Breast epithelium (tissue), 4 donors: ENCODE measurements at places on chromosomes 3 and 15.

- no peak for DNase-seq
These were observed 46.4 kb downstream of the DRD3 start for GRCh38 chr3:114132500-114132899.

- no peak for DNase-seq
These were observed 9.7 kb upstream of the SCAANT1 start for GRCh38 chr3:63921741-63922482.

DNA sequence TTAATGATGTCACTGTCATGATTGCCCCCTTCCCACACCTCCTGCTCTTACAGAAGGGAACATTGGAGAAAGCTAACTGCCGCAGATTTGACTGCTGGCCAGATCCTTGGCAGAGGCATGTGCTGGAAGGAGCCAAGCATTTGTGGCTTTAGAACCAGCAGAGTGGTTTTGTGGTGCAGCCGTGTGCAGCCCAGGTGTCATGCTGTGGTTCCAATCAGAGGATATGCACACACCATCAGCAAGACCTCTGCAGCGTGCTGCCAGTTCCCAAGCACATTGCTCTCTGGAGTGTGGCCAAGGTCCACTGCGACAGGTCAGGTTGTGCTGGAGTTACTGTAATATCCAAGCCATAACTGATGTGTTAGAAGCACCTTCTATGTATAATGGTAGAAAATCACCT, 61.6 kb downstream of the OTOL1 start:
- DNase-seq: no peak

DNA sequence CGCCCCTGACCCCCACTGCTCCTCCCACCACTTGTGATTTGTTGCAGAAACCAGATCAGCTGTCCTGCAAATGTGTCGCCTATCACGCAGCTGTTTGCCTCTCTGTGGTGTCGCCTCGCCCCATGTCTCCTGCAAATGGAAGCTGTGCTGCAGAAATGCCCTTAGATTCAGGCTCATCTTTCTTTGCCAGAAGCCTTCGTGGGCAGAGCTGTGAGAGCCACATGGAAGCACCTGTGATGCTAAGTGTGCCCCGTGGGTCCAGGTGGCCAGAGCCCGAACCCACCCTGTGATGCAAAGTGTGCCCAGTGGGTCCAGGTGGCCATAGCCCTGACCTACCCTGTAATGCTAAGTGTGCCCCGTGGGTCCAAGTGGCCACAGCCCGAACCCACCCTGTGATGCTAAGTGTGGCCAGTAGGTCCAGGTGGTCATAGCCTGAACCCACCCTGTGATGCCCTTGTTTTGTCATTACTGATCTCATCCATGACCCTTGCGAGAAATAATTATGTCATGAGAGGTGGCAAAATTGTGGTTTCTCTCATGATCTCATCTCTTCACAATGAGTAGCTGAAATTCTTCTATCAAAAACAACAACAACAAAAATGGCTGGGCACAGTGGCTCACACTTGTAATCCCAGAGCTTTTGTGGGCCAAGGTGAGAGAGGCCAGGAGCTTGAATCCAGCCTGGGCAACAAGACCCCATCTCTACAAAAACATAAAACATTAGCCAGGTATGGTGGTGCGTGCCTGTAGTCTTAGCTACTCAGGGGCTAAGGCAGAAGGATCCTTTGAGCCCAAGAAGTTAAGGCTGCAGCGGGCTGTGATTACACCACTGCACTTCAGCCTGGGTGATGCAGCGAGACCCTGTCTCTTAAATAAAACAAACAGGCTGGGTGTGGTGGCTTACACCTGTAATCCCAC, 187.4 kb downstream of the GOLGA6L6 start:
- no peak for DNase-seq

DNA sequence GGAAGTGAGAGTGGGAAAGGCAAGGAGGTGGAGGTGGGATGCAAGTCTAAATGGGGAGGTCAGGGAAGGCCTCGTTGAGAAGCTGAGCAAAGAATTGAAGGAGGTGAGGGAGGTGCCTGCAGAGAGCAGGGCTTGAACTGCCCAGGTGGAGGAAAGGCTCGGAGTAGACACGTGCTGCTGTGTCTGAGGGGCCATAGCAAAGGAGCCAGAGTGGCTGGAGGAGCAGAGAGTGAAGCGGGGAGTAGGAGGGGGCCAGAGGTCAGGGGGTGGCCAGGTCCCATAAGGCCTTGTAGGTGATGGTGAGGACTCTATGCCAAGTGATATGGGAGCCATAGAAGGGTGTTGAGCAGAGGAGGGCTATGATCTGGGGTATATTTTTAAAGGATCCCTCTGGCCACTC, 21.4 kb upstream of the HRH1 start:
- no peak for DNase-seq

- DNase-seq: no peak
These were observed 96.2 kb upstream of the TRPM1 start for GRCh38 chr15:31197497-31198414.

- no peak for DNase-seq
These were observed 248.1 kb upstream of the STAC start for GRCh38 chr3:36132214-36132613.

DNA sequence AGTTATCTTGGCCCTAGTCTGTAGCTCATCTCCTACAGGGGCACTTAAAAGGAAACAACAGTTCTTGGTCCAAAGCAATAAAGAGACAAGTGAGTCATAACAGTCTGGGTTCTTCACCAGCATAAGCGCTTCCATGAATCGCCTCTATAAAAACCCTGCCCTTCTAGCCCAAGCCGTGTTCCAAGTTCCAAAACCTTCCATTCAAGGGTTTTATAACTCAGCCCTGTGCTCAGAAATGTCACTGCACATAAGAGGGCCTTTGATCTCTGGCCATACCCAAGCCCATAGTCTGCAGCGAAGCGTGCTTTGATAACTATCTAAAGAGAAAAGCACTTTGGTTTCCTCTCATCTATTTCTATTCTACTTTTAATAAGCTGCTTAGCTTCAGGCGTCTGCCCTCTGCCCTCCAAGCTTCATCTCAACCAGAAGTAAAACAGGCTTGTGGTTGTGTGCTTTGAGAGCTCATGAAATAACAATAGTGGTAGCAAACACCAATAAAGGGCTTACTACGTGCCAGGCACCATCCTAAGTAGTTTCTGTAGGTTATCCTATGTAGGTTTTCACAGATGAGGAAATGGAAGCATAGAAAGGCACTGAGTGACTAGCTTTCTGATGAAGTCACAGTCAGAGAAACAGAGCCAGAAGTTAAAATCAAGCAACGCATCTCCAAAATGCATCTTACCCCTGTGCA, 64.0 kb upstream of the AKAP13 start:
- DNase-seq: no peak

DNA sequence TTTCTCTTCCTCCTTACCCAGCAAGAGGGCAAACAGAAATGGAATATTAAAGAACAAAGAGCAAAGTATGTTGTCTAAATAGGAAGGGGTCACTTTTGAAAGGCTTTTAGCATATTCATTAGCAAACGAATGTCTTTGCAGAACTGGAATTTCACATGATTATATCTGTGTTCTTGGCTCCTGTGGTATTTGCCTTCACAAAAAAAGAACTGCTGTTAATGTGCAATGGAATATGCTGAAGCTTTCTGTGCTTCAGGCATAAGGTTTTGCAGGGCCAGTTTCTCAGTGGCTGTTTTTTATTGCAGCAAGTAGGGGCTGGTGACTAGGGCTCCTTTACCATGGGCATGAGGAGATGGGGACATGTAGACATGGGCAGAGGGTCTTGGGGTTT, 173.4 kb downstream of the USP13 start:
- no peak for DNase-seq

DNA sequence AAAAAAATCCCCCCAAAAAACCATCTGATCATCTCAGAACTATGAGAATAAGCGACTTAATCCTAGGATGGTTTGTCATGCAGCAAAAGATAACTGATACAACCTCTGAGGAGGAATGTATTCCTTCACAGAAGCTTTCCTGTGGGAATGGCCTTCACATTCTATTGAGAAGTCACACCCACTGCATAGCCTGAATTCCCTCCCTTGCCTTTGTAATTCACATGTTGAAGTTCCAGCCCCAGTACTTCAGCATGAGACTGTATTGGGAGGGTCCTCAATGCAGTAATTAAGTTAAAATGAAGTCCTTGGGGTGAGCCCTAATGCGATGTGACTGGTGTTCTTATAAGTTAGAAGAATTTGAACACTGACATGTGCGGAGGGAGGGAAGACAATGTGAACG, 395.2 kb downstream of the TUSC7 start:
- DNase-seq: no peak

DNA sequence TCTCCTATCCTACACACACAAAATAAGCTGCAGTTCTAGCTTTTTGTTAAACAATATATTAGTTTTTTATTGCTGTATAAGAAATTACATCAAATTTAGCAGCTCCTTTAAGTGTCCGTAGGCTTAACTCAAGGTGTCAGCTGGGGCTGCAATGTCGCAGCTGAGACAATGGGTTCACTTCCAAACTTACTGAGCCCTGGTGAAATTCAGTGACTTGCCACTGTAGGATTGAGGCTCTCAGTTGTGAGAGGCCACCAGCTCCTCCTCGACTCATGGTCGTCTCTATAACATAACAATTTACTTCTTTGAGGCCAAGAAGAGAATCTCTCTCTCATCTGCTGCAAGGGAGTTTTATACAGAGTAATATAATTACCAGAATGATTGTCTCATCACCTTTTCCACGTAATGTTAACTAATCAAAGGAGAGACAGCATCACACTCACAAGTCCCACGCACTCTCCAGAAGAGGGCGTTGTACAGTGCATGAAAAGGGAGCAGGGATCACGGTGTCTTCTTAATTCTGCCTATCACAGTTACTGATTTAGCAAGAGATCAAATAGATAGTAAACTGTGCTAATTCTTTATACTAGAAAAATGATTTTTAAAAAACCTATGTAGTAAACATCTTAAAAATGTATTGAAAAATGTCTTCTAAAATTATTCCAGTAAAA, 735.6 kb upstream of the GBE1 start:
- no peak for DNase-seq

DNA sequence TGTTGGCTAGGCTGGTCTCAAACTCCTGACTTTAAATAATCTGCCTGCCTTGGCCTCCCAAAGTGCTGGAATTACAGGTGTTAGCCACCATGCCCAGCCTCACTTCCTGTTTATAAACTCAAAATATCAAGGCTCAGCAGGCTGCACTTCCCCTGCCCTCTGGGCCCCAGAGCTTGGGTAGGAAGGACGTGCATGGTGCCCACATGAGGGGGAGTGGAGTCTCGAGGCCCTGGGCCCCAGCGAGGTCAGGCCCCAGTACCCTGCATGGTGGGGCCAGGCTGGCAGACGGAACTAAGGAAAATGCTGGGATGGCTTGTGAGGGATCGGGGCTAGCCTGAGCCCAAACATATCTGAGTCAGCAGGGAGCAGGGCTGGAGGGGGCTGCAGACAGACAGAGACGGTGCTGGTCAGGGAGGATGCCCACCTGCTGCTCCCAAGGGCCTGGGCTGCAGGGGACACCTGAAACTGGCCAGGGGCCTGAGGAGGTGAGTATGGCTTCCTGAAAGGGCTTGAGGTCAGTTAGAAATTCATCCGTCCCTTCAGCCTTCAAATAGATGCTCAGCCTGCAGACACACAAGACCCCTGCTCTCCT, 5.1 kb downstream of the SPTBN5 start:
- DNase-seq: no peak

- no peak for DNase-seq
These were observed 26.3 kb downstream of the NGRN start for GRCh38 chr15:90291679-90292356.

GRCh38 chr3:30113906-30114305, 492.5 kb upstream of the TGFBR2 start:
- DNase-seq: no peak

GRCh38 chr3:49639551-49639950, 34.6 kb upstream of the APEH start:
- DNase-seq: no peak

- peak; percentile 24 for DNase-seq
These were observed 19.0 kb downstream of the APBA2 start for GRCh38 chr15:28904541-28905315.

DNA sequence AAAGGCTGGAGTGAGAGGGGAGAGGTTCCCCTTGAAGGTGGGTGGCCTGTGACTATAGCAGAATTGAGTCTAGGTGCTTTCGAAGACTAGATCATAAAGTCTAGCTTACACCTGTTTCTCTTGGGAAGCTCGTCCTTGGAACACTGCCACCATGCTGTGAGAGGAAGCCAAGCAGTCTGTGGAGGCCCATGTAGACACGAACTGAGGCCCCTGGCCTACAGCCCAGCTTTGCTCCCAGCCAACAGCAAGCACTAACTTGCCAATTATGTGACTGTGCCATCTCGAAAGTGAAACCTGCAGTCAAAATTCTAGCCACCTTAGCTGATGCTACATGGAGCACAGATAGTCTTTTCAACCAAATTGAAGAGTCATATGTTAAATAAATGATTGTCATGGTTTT, 190.5 kb upstream of the NECTIN3 start:
- DNase-seq: peak; percentile 82

DNA sequence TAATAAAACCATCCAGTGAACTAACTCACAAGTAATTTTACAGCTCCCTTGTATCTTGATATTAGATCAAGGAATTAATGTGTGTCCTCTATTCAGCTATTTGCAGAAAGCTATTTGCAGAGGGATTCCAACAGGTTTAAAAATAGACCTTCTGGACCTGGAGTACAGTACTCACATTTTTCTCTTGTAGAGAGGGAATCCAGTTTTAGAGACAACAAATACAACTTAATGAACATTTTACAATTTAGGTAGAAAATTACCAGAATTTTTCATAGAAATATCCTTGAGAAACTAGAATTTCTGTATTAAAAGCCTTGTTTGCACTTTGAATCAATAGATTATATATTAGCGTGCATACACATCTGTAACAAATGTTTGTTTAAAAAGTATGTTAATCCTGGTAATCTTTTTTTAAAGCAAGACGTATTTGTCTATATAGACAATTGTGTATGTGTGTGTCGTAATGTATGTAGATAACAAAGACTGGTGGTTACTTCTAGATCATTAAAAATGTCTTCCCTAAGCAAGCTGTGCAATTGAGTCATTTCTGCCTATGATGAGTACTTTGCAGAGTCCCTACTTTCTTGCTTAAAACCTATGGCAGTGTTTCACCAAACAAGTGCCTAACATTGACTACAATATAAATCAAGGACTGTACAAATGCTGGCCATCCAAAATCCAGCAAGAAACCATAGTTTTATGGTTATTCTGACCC, 57.9 kb downstream of the PPP2R3A start:
- no peak for DNase-seq

GRCh38 chr3:161413127-161413854, 42.0 kb upstream of the SPTSSB start:
- peak; percentile 56 for DNase-seq
